ENCODE measurements at places on chromosomes 1 and 21. TPM values are rescaled to one million over a fixed set of nuclear protein-coding genes. Genes with fewer than 3 reads are reported as not detected.

The UTS2 gene
- total RNA-seq, result not detected

The HMGCS2 gene
- total RNA-seq, result not detected

The DNAJC28 gene
- 0.17 TPM for total RNA-seq

DNA sequence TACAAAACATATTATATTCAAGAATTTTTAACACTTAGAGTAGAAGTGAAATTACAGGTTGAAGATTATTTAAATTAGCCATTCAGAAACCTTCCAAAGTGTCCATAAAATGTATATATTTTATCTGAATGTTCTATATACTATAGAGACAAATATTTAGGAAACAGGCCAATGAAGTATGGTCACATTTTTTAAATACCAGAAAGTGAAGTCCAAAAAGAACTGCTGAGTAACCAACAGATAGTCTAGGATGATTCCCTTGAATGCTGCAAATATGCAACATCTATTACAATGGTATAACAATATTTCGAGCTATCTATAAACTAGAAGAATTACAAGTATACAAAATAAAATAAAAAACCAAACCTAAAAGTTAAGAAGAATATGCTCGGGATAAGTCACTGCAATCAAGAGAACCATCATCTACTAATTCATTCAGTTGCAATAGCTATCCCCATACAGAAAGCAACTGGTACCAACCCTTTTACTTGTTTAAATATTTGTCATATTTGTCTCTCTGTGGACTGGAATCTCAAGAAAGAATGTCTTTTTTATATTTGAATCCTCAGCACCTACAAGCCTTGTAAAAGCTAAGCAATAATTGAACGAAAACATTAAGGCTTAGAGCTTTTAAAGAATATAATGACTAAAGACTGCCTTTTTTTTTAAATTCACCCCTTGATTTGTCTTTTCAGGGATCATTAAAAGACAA is 8.1 kb downstream of the ODF2L start:
- H3K27me3 ChIP-seq, result no peaks in the 10 kb centered on the region
- H3K4me1 ChIP-seq, result peaks cover 37% of the 10 kb centered on the region
- H3K27ac ChIP-seq, result no peak overlapping the region
- no peak for DNase-seq
- H3K36me3 ChIP-seq, result peaks cover 5% of the 10 kb centered on the region

GRCh38 chr1:78387871-78388270 is 102.9 kb upstream of the PTGFR start:
- no peak overlapping the region for H3K4me3 ChIP-seq
- H3K27me3 ChIP-seq, result no peaks in the 10 kb centered on the region
- no peaks in the 10 kb centered on the region for H3K4me1 ChIP-seq
- no peak overlapping the region for H3K27ac ChIP-seq
- no peak for DNase-seq

GRCh38 chr1:203129501-203130231 is 2.1 kb downstream of the ADORA1 start:
- peaks cover 46% of the 10 kb centered on the region for H3K27me3 ChIP-seq
- H3K27ac ChIP-seq, result no peak overlapping the region
- no peak for DNase-seq

DNA sequence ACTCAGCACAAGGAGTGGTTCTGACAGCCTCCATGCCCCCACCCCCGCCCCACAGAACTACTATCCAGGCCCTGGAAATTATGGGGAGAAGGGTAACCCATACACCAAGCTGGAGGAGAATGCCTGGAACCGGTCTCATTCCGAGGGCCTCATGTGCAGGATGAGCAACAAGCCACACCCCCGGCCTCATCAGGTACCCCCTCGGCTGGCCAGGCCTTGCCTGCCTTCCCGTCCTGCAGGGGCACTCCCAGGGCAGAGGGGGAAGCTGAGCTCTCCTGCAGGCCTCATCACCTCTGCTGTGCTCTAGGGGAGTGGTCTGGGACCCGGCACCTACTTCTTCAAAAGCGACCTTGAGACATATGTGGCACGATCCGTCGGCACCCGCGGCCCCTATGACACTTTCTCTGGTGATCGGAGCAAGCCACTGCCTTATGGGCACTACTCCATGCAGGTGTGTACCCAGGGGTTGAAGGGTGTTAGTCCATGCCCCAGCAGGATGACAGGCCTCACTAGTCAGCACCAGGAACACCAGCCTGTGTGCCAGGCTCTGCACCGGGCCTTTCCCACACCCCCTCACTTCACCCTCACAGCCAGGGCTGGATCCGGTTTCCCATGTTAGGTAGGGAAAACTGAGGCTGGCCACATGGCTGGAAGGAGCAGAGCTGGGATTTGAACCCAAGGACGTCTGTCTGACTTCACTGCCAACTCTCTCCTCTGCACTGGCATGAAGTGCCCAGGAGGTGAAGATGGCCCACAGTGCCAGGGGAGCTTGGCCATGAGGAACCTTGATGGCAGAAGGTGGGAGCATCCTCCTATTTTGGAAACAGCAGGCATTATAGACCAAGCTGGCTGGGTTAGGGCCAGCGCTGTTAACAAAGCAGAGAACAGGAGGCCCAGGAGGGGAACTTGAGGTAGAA is 10.9 kb upstream of the TTC22 start:
- H3K27ac ChIP-seq, result no peak overlapping the region
- no peaks in the 10 kb centered on the region for H3K27me3 ChIP-seq
- H3K4me3 ChIP-seq, result no peak overlapping the region
- no peaks in the 10 kb centered on the region for H3K36me3 ChIP-seq
- DNase-seq, result no peak
